ENCODE measurements at places on chromosomes 13 and 19.

DNA sequence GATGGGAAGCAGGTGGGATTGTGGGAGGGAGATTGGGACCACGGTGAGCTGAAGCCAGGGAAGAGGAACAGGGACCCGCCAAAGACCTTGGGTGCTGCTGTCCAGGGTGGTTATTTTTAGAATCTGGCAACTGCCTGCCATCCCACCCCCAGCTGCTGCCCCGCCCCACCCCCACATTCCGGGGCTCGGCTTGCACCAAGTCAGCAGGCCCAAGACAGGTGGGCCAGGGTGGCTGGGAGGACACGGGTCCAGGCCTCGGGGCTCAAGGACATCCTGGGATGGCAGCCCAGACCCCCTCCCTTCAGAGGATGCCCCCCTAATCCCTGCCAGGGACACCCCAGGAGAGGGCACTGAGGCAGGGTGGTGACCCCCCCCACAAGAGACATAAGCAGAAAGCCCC lies 827 bp downstream of the CKM start:
- no peak for DNase-seq

GRCh38 chr13:110430391-110431336 lies 123.6 kb downstream of the COL4A2 start:
- no peak for DNase-seq

GRCh38 chr13:27076421-27076820 lies 95.2 kb downstream of the USP12 start:
- no peak for DNase-seq

DNA sequence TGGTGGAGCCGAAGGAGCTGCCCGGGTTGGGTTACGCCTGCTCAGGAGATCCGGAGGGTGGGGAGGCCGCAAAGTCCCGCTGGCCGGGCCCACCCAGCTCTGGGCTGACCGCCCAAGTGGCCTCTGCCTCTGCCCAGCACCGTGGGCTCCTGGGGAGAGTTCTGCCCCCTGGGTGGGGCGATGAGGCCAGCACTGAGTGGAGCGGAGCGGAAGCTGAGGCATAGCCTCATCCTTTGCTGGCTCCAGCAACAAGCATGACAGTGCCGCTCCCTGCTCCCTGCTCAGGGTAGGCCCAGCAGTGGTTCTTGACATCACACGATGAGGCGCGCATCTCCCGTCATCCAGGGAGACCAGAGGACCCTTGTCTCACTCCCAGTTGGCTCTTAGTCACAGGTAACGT lies 22.5 kb downstream of the CCDC8 start:
- no peak for DNase-seq

DNA sequence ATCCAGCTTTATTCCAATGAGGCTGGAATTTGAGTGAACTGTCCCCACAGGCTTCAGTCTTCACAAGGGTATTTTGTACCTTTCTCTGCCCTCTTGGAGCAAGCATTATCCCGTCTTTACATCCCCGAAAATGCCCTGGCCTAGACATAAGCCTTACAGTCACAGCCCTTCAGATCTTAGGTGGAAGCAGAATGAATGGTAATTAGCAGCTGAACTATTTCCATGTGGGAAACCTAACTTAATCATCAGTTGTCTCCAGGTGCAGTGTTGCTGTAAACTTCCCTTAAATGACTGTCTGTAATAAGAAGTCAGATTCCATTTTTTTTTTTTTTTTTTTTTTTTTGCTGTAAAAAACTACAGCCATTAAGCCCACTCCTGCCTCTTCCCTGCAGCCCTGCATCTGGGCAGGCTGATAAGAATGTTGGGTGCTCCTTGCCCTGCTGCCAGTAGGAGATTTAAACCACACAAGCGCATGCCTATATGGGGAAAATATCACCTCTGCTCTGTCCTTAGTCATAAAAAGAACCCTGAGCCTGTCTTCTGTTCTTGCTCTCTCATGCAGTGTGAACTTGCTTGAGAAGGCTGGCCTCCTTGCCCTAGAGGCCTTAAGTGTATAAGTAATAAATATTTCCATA lies 426.8 kb upstream of the SLITRK5 start:
- DNase-seq = no peak

DNA sequence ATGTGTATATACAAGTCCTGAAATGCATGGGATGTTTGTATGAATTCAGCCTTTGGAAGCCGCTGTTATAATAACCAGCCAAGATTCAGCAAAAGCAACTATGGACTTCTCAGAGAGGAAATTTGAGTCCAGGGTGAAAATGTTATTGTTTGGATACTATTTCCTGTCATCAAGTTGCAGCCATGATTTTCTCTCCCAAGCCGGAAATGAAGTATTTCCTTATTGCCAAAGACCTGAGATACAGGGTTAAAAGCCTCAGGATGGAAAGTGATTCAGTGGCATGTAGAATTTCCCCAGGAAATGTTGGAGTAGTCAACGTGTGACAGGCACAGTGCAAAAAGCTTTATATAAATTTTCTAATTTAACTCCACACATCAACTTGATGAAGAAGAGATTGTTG lies 133.9 kb downstream of the IRS2 start:
- no peak for DNase-seq

DNA sequence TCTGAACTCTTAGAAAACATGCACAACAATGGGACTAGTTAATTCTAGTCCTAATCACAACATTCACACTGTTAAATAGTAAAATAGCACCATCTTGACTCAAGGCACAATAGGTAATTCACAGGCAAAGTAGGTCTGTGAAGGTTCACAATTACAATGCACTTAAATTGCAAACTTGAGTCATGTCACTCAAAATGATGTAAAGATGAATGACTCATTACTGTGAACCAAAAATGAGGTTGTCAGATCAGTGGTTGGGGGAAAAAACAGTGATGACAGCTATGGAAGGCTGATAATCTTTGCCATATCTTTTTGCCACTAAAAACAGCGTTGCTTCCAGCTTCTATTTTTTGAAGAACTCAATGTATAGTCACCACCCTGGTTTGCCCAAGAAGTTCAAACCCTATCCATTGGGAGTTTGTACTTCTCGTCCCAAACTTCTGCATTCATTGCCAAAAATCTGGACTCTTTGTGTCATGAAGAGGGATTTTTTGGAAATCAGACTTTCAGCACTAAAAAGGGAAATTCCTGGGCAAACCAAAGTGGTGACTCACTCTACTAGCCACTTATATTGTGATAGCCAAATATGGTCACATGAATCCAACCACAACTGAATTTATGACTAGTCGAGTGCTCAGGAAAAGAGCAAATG lies 200.9 kb upstream of the TMTC4 start:
- no peak for DNase-seq

GRCh38 chr19:42158926-42159325 lies 26.7 kb upstream of the POU2F2 start:
- DNase-seq = no peak

DNA sequence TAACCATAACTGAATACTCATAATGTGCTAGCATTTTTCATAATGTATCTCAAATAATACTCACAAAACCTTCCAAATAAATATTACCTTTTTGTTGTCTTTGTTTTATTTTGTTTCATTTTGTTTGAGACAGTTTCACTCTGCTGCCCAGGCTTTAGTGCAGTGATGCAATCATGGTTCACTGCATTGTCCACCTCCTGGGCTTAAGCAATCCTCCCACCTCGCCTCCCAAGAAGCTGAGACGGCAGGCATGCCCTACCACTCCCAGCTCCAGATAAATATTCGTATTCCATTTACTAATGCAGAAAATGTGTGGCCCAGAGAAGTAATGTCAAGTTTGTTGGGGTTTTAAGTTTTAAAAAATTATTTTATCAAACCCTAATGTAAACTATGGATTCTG lies 739.1 kb downstream of the GPC5 start:
- no peak for DNase-seq

- no peak for DNase-seq
These were observed 83.1 kb downstream of the ZNF557 start for GRCh38 chr19:7152568-7152967.

GRCh38 chr19:41031916-41032315 lies 40.8 kb downstream of the CYP2B6 start:
- DNase-seq = no peak

- DNase-seq = no peak
These were observed 796.7 kb downstream of the UQCRFS1 start for GRCh38 chr19:28416245-28416644.

GRCh38 chr19:45701676-45702075 lies 9.2 kb downstream of the QPCTL start:
- no peak for DNase-seq

DNA sequence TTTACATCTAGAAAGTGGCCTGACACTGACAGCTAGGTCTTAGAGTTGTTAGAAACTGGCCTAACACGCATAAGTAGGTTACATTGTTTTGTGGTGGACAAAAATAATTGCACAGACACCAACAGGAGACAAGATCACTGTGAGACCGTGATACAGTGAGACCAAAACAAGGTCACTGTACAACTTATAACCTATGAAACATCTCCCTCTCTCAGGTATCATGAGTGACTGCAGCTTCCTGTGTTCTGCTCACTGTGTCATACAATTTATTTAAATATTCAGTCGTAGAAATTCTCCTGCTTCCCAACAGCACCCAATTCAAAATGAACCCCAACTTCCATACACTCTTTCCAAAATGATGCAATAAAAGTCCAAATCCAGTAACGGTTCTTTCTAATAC lies 2165.2 kb downstream of the PCDH9 start:
- DNase-seq = no peak

DNA sequence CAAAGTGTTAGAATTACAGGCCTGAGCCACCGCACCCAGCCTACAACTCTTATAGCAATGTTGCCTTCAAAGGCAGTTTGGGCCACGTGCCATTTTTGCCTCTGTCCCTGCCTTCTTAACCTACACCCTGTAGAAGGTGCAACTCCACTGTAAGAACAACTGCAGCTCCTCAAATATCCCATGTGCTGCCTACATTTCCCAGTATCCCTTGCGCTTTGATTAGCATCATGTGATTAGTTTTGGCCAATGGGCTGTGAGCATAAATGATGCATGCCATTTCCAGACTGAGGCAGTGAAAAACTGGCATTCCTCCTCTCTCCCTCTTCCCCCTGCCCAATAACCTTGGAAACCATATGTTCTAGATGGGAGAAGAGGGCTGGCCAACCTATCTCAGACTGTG lies 75.2 kb upstream of the MRI1 start:
- no peak for DNase-seq

DNA sequence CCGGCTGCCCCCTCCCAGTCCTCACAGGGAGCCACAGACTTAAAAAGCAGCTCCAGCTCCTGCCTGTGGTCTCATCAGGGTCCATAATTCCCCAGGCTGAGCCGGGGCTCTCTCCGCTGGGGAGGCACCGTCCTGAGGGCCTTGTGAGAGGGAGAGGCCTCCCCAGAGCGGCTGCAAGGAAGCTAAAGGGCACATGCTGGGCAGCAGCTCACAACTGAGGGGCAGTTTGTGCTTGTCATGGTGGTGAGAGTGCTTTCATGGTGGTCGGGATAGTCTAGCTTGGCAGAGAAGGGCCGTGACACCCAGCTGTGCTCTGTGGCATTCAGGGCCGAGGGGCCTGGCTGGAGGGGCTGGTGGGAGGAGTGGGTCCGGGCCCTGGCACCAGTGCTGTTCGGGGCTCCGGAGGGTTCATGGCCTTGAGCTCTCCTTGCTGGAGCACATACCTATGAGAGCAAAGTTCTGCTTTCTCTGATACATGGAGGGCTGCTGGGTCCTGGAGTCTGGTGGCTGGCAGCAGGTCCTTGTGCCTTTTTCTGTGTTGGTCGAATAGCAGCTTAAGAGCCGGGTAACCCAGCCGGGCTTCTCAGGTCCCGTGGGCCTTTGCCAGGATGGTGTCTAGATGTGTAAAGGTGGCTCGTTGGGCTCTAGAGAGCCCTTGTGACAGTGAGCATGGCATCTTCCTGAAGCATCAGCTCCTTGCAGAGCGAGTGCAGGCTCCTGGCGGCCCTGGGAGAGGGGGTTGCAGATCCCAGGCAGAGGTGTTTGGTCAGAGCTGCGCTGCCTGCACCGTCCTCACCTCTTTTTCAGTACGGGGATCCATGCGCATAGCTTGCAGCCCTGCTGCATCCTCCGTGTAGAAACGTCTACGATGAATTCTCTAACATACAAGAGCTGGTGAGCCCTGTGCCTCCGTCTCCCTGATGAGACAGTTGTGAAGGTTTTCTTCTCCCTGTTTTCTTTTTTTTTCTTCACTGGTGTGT lies 8.8 kb downstream of the UPF1 start:
- no peak for DNase-seq

- no peak for DNase-seq
These were observed 6.9 kb downstream of the CARM1 start for GRCh38 chr19:10878253-10878652.

GRCh38 chr19:1101337-1101698 lies 2.5 kb upstream of the GPX4 start:
- no peak for DNase-seq

GRCh38 chr19:30420316-30420715 lies 48.1 kb downstream of the ZNF536 start:
- no peak for DNase-seq

- DNase-seq = no peak
These were observed 92.0 kb upstream of the WASF3 start for GRCh38 chr13:26465514-26465913.

GRCh38 chr13:62583466-62583865 lies 1167.8 kb upstream of the PCDH20 start:
- DNase-seq = no peak

- DNase-seq = no peak
These were observed 5.4 kb upstream of the MTRF1 start for GRCh38 chr13:41268764-41269163.

DNA sequence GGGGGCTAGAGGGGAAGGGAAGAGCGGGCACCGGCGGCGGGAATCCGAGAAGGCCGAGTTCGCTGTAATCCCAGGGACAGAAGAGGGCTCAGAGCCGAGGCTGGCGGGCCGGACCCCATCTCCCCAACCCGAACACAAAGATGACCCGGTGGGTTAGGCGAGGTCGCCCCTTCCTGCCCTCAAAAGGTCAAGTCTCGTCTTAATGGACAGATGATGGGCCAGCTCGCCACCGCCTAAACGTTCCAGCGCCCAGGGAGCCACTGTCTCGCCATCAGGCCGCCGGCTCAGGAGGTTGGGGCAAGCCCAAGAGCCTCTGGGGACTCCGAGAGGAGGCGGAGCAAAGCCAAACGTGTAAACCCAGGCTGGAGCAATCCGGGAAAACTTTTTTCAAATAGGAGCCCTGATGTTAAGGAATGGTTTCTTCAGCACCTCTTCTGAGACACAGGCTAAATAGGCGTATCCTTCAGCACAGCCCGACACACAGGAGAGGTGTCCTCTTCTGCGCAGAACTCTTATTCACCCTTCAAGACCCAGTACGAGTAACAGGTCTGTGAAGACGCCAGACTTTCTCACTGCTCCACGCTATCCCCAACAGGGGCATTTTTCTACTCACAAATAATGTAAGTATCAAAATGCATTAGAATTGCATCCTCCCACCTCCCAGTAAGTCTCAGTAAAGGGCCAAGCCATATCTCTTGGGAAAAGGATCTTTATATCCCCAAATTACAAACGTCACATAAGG lies 6.3 kb upstream of the POU4F1 start:
- no peak for DNase-seq

GRCh38 chr19:58572818-58573657 lies at the start of gene MZF1:
Gene MZF1 (minus strand): TSS chr19:58573335. CDS start chr19:58571389, 1,946 bp downstream.
- DNase-seq = peak; percentile 100

- no peak for DNase-seq
These were observed 1183.3 kb downstream of the SLITRK1 start for GRCh38 chr13:82698941-82699340.

DNA sequence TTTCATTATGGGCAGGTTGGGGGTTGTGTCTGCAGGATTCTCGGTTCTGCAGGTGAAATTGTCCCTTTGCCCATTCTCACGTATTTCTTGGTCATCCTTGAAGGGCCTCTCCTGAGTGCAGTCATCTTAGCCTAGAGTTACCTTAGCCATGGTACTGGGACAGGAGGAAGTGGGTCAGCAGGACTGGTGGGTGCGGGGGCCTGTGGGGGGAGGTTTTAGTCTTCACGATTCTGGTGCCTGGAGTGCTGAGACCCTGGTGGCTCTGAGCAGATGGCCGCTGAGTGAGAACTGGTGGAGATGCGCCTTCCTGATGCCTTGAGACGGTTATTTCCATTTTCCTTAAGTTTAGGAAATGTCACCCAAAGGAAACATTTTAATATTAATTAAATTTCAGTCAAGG lies 11.8 kb downstream of the COL4A2 start:
- no peak for DNase-seq

All from activated CD8-positive, alpha-beta memory T cell treated with anti-CD3 and anti-CD28 coated beads for 1 hour (primary cell).